NCI-H2107 (cell line): ENCODE measurements at places on chromosomes 2 and 18.

DNA sequence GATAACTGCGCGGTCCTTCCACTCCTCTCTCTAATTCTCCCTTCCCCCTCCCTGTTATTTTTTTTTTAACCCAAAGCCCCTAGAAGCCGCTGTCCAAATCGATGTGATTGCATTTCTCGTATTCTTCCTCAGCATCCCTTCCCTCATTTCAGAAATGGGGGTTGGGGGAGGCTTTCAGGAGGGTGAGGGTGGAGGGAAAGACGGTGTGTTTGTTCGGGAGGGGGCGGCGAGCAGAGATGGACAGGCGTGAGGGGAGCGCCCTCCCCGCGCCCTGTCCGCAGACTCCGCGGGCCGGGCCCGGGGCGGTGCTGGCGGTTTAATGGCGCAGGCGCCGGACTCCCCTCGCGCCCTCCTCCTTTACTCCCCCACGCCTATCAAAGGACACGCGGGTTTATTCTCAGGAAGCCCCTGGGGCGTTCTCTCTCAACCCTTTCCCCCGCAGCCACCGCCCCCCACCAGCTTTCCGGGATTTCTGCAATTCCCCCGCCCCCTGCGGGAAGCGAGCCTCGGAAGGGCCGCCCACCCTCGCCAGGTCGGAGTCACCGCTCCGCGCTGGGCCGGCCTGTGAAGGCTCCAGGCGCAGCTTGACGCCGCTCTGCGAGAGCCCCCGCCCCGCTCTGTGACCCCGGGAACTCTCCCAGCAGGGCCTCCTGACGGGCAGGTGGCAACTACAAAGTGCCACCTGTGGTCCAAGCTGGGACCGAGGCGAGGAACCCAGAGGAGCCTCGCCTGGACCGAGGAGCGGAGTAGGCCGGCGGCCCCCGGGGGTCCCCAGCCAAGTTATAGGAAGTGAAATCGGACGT, 981 bp downstream of the ST8SIA3 start:
- DNase-seq = peak; percentile 44

DNA sequence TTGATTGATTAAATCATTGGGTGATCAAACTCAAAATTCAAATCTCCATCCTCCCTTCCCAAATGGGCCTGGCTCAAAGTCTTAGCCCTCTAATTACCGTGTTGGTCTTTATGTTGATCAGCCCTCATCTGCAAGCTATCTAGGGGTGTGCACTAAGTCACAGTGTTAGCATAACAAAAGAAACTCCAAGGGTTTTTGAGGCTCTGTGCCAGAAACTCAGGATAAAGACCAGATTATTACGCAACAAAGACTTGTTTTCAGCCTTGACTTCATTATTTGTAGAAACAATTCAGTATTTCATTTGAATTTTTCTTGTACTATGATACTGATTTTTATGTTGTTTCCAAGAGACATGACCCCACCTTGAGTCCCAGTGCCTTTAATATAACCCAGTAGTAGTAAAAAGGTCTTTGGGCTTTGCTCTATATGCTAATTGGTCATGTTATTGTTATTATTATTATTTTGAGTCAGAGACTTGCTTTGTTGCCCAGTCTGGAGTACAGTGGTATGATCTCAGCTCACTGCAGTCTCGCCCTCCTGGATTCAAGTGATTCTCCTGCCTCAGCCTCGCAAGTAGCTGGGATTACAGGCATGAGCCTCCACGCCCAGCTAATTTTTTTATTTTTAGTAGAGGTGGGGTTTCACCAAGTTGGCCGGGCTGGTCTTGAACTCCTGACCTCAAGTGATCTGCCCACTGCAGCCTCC, 13.9 kb downstream of the PSMD14 start:
- no peak for DNase-seq

- peak; percentile 29 for DNase-seq
Measured at GRCh38 chr2:52264488-52264887, 1232.6 kb upstream of the NRXN1 start.

GRCh38 chr18:62729487-62730386, 14.4 kb downstream of the PHLPP1 start:
- DNase-seq = no peak

DNA sequence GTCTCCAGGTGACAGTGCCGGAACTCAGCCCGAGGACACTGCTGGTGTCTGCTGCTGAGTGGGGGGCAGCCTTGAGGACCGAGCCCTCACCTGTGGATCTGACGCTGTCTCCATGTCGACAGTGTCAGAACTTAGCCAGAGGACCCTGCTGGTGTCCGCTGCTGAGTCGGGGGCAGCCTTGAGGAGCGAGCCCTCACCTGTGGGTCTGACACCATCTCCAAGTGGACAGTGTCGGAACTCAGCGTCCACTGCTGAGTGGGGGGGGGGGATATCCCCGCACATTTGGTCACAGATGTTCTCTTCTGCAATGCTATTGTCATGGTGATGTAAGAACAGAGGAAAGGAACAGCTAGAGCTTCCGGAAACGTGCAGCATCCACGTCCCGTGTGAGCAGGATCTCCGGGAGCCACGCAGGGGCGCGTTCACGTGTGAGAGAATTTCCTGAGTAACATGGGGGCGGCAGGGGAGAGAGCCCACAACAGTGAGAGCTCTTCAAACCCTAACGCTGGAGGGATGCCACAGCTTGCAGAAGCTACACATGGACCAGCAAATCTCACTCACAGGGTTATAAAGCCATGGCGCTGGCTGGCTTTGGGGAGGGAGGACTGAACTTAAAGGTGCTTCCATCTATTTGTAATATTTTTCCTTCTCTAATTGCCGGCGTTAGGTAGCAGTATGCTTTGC, 250.7 kb upstream of the SALL3 start:
- DNase-seq = no peak

GRCh38 chr2:63740943-63741342, 100.8 kb upstream of the UGP2 start:
- DNase-seq = no peak

GRCh38 chr2:238308177-238308576, 12.1 kb upstream of the TRAF3IP1 start:
- DNase-seq = no peak

DNA sequence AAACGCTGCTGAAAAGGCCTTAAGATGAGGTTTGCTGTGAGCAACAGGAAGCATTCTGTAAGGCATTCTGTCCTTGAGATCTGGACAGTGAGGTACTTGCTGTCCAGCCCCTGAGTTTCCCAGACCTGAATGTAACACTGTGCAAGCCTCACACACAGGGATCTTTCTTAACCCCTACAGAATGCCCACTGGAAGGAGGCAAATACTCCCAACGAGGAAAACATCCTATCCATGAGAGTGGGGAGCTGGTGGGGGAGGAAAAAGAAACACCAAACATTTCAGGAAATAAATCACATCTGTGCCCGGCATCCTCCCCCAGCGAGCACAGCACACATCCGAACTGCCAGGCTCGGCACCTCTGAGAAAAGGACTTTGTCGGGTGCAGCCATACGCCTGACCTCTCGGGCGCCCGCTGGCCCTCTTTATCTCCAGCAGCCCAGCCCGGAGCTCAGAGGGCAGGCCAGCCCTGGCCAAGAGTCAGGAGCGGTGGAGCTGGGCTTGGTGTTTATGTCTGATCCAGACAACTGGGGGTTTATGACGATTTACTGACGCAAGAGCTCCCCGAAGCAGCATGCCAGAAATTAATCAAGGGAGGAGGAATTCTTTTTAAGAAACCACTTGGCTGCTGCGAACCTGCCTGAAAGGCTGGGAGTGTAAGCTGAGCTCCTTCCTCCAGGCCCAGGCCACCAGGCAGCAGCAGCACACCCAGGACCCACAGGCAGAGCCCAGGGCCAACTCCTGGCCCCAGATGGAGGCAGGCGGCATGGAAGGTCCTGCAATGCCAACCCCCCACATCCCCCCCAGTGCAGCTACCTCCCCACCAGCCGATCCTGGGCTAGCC, 72.2 kb downstream of the HDAC4 start:
- peak; percentile 18 for DNase-seq

GRCh38 chr2:220701115-220701514, 871.0 kb downstream of the EPHA4 start:
- DNase-seq = no peak

- no peak for DNase-seq
Measured at GRCh38 chr2:189022053-189022481, 47.9 kb downstream of the COL3A1 start.

- no peak for DNase-seq
Measured at GRCh38 chr2:222762342-222762741, 90.9 kb downstream of the MOGAT1 start.

DNA sequence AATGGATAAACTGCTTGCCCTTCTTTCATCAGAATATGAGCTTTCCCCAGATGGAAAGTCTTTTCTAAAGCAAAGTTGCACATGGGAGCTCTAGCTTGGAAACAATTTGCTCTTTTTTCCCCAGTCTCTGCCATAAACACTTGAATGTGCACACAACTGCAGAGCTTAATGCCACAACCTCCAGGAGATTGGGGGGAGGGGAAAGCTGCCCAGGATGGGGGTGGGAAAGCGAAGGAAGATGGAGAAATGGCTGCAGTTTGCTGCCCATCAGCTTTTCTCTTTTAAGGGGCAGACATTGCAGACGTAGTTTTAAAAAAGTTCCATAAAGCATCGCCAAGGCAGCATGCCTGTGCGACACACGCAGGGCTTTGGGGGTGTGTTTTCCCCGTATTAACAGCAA, 1.5 kb downstream of the ACKR3 start:
- DNase-seq = no peak
